ENCODE measurements at places on chromosomes 12 and 14. TPM values are rescaled to one million over a fixed set of nuclear protein-coding genes. Genes with fewer than 3 reads are reported as not detected.

The WNT1 gene
- not detected for total RNA-seq

The FGF6 gene
- total RNA-seq: not detected

The RNASE1 gene
- total RNA-seq: not detected

The CELA1 gene
- total RNA-seq: not detected

The MTRFR gene
- 7.8 TPM for total RNA-seq

The NFE2 gene
- 1.2 TPM for total RNA-seq

The SLC10A1 gene
- not detected for total RNA-seq

The KLHL33 gene
- 0.17 TPM for total RNA-seq

The BEGAIN gene
- total RNA-seq: not detected

The IRAK3 gene
- total RNA-seq: 10.8 TPM

The EIF2S3B gene
- total RNA-seq: 0.87 TPM

The RPL10L gene
- total RNA-seq: not detected

The RIPK3 gene
- 2.9 TPM for total RNA-seq

The PLA2G1B gene
- total RNA-seq: not detected

The ABHD12B gene
- total RNA-seq: not detected

The FGD6 gene
- 6.1 TPM for total RNA-seq

The SYCP3 gene
- total RNA-seq: not detected

The TAS2R7 gene
- total RNA-seq: not detected

The MIP gene
- not detected for total RNA-seq

The TAS2R8 gene
- total RNA-seq: not detected

The STYK1 gene
- total RNA-seq: not detected

The TAS2R10 gene
- 1.6 TPM for total RNA-seq

The KRT75 gene
- total RNA-seq: not detected

The AGAP2 gene
- 0.15 TPM for total RNA-seq

The HOTAIR gene
- not detected for total RNA-seq

The CNTN1 gene
- total RNA-seq: 3.0 TPM

The CCDC92 gene
- 13.2 TPM for total RNA-seq

The GPRC5A gene
- total RNA-seq: 3.1 TPM

The SRP54 gene
- 110 TPM for total RNA-seq

The GPN3 gene
- total RNA-seq: 12.7 TPM

The SLC7A7 gene
- total RNA-seq: 7.1 TPM

The OR4E2 gene
- total RNA-seq: not detected

The CMKLR1 gene
- 0.33 TPM for total RNA-seq

The HEBP1 gene
- 29.4 TPM for total RNA-seq

The MRPL42 gene
- total RNA-seq: 76.8 TPM

The FAM90A1 gene
- total RNA-seq: not detected

The CLEC4C gene
- total RNA-seq: not detected

The HEATR5A gene
- 46.8 TPM for total RNA-seq

The STXBP6 gene
- 6.1 TPM for total RNA-seq

The CCDC175 gene
- not detected for total RNA-seq

The RAD9B gene
- 0.29 TPM for total RNA-seq

The CDCA4 gene
- total RNA-seq: 9.6 TPM

The MYF5 gene
- not detected for total RNA-seq

The PRPH gene
- 2.6 TPM for total RNA-seq

The TSPAN8 gene
- 0.15 TPM for total RNA-seq

The GPR132 gene
- 0.33 TPM for total RNA-seq

The WSCD2 gene
- not detected for total RNA-seq

The ADAM21 gene
- total RNA-seq: 1.5 TPM

The PTPN6 gene
- under 0.01 TPM for total RNA-seq
